CMK (cell line): ENCODE measurements at places on chromosomes 2 and 18.

GRCh38 chr2:130302164-130302886 lies 40.4 kb upstream of the IMP4 start:
- DNase-seq, result no peak

DNA sequence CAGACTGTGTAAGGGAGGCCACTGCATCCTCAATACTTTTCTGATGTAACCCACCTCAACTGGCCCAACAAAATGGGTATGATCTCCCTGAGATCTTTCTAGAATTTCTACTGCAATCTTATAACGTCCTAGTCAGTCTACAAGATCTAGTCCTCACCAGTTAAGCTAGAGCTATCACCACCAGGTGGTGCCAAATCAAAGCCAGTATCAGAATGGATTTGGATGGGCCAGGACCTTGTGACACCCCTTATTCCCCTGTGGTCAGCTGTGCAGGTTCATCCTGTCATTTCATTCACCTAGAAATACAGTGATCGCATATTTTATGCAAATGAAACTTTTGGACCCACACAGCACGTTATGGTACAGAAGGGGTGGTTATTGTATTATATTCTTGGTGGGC lies 90.3 kb downstream of the OLA1 start:
- DNase-seq, result no peak

GRCh38 chr18:62128157-62128556 lies 58.7 kb downstream of the PIGN start:
- DNase-seq, result no peak

DNA sequence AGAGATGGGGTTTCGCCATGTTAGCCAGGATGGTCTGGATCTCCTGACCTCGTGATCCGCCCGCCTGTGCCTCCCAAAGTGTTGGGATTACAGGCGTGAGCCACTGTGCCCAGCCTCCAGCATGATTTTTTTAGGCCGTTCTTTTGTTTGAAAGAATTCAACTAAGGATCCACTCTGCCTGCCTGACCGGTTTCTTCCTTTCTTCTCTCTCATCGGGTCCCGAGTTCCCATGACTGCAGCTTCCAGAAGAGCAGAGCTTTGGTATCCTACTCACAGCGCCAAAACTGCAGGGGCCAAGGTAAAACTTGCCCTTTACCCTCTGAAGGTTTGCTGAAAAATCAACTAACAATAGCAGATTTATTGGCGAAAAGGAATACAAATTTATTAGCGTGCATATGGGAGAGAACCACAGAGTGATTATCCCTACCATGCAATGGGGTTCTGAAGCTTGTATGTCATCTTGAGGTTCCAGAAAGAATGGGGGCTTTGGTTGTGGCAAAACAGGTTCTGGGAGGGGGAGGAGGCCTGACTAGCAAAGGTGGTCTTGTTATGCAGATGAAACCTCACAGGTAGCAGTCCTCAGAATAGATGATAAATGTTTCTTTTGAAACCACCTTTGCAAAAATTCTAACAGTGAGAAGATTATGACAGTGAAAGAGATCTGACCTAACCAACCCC lies 87.0 kb upstream of the MSH6 start:
- DNase-seq, result no peak

- DNase-seq, result peak; percentile 59
Measured at GRCh38 chr2:191675807-191676721, 1.9 kb upstream of the NABP1 start.

- no peak for DNase-seq
Measured at GRCh38 chr2:167127135-167127534, 238.9 kb downstream of the XIRP2 start.

DNA sequence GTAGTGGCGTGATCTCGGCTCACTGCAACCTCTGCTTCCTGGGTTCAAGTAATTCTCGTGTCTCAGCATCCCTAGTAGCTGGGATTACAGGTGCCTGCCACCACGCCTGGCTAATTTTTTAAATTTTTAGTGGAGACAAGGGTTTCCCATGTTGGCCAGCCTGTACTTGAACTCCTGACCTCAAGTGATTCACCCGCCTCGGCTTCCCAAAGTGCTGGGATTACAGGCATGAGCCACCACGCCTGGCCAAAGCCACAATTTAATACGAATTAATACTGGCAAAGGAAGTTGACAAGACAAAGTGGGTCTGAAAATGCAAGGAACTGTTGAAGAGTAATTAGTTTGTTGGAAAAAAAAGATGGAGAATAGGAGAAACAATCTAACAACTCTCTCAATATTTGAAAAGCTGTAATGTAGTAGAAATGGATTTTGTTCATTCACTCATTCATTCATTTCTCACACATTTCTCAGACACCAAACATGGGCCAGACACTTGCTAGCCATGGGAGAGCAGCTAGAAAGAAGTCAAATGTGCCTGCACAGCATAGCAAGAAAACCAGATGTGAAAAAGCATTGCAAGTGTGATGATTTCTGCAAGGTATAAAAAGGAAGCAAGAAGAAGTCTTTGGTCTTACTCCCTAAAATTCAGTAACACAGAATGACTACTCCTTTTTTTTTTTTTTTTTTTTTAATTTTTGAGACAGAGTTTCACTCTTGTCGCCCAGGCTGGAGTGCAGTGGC lies 39.4 kb upstream of the ATL2 start:
- no peak for DNase-seq

DNA sequence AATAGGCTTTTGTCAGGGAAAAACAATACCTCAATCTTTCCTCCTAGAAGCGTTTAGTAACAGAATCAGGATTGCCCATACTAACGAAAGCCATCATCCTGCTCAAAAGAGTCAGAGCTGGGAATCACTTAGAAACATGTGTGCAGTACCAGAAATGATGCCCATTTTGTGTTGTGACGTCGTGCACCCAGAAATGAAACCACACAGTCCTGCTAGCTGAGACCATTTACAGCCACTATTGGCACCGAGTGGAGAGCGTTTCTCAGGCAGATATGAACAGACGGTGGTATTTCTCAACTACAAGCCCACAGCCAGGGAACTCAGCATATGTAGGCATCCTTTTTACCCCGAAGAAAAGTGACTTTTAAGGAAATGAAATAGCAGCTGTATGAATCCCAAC lies 284.3 kb upstream of the LRATD1 start:
- no peak for DNase-seq
